ENCODE measurements at places on chromosomes 16 and 17.

DNA sequence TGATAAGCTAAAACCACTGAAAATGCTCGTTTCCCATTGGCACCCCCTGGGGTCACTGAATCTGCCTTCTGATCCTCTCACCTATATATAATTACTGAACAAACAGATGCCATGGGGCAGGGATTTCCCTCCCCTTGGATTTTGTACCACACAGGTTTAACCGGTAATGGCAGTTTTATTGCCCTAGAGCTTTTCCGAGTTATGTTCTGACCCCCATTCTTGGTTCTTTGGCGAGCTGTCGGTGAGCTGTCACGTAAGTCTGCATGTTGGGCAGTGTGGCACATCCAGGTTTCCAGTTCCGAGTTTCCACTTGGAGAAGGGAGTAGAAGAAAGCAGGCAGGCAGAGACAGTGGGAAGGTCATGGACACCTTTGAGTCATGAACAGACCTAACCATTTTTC is 7.1 kb downstream of the TMEM97 start:
- DNase-seq, result no peak

DNA sequence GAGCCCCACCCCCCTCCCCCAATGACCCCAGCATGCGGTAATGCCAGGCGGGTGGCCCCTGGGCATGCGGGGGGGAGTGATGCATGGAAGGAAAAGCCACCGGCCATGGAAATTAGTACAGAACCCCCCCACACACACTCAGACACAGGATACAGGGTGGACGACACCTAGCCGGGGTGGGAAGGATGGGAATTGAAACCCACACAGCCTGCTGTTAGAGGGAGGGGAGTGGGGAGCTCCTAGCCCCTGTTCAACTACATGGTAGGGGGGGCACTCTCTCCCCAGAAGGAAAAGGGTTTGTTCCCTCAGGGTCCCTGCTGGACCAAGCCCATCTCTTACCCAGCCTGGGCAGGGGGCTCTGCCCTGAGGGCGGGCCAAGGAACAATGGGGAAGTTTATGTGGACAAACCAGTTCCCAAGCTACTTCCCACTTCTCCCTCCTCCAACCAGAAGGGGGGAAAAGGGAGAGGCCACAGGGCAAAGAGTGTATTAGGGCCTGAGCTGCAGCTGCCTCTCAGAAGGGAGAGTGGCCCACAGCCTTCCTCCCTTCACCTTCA is 5.2 kb downstream of the TMUB2 start:
- no peak for DNase-seq

DNA sequence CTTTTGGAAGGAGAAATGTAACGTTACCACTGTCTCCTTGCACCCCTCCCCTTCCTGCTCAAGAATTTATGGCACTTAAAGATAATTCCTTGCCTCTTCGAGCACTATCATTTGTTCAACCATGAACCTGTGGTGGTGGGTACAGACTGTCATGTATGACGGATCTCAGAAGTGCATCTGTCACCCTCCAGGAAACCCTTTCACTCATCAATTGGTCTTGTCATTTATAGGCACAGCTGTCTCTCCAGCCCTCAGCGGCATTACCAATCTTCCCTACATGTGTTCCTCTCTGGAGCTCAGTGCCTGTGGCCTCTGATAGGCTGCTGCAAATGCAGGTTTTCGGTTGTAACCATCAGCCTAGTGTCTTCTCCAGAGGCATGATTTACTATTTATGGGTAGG is 15.0 kb downstream of the CNTNAP4 start:
- no peak for DNase-seq

- DNase-seq, result no peak
These were observed 17.8 kb downstream of the EIF4A3 start for GRCh38 chr17:80129006-80129565.

GRCh38 chr16:48507391-48507790 is 102.6 kb downstream of the N4BP1 start:
- DNase-seq, result no peak
